Transverse colon (tissue), 4 donors: ENCODE measurements at places on chromosomes 13 and 19. TPM values are rescaled to one million over a fixed set of nuclear protein-coding genes. Genes with fewer than 3 reads are reported as not detected.

NBEA gene
- 15.2 TPM for total RNA-seq

GFY gene
- total RNA-seq, result not detected

IGFL1 gene
- total RNA-seq, result not detected

PDX1 gene
- total RNA-seq, result not detected

DNA sequence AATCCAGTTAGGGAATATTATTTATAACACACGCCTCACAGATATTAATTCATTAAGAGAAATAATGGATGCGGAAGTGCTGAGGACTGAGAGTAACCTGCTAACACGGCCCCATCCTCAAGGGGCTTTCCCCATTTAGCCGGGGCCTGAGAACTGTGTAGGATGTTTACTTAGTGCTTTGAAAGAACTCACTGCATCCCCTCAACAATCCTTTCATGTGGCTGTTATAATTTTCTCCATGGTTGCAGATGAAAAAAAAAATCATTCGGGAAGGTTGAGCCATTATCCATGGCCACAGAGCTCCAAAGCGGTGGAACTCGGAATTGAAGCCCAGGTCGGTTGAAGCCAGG, 98.2 kb downstream of the ING1 start:
- DNase-seq, result no peak

FAM83E gene
- total RNA-seq, result 128 TPM

DACH1 gene
- 3.1 TPM for total RNA-seq

DNA sequence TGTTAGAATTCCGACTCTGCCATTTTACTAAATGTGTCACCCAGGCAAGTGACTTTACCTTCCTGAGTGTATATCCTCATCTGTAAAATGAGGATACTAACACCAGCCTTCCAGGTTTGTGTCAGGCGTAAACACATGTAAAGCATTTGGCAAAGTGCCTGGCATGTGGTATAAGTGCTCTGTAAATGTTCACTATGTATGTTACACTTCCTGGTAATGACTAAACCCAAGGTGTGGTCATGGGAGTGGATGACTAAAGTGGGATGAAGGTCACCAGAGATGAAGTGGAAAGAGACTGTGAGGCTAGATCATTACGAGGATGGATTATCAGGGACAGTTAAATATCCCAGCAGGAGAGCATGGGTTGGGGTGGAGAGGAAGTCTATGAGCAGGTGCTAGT, 25.6 kb downstream of the DEDD2 start:
- peak; percentile 84 for DNase-seq

GRCh38 chr13:105918842-105919741, 616.4 kb downstream of the EFNB2 start:
- DNase-seq, result peak; percentile 80

DNA sequence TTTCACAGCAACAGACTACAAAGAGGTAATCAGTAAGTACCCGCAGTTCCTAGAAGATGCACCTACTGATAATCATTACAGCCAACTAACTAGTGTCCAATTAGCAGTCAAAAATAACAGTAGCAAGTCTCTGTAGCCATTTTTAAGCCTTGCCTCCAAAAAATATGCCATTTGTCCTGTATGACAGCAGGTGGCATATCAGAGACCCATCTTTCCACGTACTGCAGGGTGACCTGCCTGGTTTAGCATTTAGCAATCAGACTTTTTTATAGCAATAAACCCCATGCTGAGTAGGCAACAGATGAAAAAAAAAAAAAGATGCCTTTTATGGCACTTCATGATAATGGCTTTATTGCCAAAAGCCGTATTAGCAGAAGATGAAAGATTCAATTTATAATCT, 155.3 kb upstream of the LSM14A start:
- no peak for DNase-seq

DNA sequence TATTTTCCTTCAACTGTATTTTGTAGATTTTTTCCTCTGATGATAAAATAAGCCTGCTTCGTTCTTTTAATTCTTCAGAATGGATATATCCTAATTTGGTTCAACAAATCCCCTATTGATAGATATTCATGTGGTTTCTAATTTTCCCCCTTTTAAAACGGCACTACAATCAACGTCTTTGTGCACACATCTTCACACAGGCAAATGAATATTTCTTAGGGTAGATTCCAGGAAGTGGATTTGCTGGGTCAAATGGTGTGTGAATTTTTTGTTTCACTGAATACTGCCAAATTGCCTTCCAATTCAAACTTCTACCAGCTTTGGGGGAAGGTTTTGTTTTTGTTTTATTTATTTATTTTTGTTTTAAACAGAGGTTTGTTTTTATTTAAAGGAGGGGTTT, 287.2 kb downstream of the FOXO1 start:
- DNase-seq, result no peak

- no peak for DNase-seq
Observed at GRCh38 chr13:46097015-46097414, 7.8 kb downstream of the CPB2 start.

ZNF497 gene
- total RNA-seq, result 1.3 TPM

- DNase-seq, result no peak
Observed at GRCh38 chr13:22103046-22104027, 432.5 kb downstream of the FGF9 start.

GRCh38 chr19:46886546-46887239, 25.9 kb downstream of the ARHGAP35 start:
- no peak for DNase-seq

DNA sequence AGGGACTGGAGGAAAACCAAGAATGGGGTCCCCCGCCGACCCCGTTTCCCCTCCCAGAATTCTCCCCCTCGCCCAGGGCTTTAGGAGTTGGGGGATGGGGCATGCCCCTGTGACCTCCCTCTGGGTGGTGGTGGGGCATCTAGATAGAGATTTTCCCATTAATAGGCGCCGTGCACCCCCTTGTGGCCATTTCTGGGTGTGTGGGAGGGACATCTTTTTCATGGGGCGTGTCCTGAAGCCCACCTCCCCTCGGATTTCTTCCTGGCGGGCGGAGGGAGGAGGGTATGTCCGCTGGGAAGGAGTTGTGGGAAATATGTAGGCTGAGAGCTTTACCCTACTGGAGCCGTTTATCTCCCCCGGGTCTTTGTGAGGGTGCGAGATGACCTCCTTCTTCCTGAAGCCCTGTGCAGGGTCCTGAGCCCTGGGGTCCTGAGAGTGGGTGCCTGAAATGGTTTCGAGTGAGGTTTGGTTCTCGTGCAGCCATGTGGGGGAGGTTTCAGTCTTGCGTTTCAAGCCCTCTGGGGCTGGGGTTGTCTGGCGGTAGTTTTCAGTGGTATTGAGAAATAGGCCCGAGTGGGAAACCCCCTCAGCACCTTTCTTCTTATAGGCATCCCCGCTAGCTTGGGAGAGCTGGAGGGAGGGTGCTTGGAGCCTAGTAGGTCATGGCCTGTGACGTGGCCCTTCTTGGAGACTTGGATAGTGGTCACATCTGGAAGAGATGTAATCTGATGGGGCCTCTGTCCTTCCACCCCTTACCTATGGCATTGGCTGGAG, 1.0 kb downstream of the PRMT1 start:
- DNase-seq, result peak; percentile 78

DNA sequence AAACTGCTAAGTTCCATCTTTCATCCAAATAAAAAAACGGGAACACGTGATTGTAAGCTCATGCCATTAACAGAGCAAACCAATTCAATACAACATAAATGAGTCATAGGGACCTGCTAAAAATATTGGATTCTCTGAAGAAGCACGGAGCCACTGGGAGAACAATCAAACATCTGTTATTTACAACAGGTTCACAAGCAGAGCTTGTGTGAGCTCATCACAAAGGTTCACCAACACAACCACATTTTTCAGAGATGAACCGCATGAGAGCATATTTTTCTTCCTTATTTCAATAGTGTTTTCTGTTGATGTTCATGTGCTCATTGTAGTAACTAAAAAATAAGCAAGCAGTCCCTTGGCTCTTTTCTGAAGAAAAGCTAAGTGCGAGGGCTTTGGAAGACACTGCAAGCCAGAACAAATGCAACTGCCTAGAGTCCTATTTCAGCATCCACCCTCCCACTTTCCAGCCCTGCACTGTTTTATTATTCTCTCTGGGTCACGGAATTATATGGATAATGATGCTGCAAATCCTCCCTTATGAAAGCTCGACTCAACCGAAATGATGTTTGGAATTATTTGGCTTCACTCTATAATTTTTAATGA, 545.8 kb downstream of the LIG4 start:
- DNase-seq, result no peak

DNA sequence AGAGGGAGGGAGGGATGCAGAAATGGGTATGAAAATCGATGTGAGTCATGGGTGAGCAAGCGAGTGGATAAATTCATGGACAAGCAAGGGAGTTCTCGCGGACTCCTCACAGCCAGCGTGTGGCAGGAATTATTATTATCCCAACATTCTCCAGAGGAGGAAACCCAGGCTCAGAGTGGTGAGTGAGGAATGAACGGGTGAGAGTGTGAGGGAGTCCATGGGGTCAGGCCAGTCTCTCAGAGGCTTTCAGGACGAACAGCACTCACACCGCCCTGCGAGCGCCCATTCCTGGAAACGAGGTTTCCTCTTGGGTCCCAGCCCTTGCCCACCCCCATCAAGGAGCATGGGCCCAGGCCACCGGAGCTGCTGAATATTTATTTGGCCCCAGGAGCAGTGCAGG, 6.3 kb upstream of the DNAAF3 start:
- no peak for DNase-seq

DNA sequence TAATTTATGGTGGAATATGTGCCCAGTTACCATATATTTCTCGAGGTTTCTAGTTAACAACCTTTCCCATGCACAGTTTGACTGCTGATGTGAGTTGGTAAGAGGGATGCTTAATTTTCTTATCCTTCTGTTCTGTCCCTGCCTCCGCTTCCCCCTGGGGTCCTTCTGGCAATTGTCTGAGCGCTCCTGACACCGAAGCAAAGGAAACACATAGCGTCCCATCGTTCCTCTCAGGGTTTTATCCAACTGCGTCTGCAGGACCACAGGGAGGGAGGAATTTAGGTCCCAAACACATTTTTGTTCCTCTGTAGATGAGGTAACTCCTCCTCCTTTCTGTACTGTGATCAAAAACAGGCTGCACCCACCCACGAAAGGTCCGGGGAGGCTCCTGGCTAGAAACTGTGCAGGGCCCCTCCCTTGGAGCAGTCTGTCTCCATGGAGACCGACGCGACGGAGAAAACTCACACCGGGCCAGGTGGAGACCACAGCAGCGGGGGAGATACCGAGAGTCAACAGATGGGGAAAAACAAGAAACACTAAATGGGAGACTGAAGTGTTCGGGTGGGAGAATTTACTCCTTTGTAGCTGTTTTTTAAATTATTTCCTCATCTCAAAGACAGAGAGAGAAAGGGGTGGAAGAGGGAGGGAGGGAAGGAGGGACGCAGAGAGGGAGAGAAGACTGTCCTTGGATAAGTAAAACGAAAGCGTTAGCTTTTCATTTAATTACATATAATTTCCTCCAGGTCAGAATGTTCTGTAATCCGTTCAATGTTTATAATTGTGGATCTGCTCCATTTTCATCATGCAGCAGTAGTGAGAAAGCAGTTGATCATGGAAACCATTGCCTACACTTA, 191.8 kb upstream of the NBEA start:
- DNase-seq, result peak; percentile 13

ING1 gene
- 23.8 TPM for total RNA-seq

GRCh38 chr13:47117268-47117667, 220.4 kb upstream of the HTR2A start:
- no peak for DNase-seq

- DNase-seq, result no peak
Observed at GRCh38 chr13:80436571-80437169, 95.7 kb upstream of the SPRY2 start.

S1PR5 gene
- not detected for total RNA-seq

- no peak for DNase-seq
Observed at GRCh38 chr13:54536112-54536511, 1507.5 kb downstream of the OLFM4 start.

C13orf42 gene
- not detected for total RNA-seq

TMEM255B gene
- 17.7 TPM for total RNA-seq

DNA sequence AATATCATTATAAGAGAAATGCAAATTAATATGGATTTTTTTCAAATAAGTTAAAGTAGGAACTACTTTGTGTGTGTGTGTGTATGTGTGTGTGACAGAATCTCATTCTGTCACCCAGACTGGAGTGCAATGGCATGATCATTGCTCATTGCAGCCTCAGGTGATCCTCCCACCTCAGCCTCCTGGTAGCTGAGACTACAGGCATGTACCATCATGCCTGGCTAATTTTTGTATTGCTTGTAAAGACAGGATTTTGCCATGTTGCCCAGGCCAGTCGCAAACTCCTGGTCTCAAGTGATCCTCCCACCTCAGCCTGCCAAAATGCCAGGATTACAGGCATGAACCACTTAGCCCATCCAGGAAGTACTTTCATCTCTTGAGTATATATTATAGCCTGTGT, 3.2 kb upstream of the ERVV-2 start:
- DNase-seq, result no peak

DNA sequence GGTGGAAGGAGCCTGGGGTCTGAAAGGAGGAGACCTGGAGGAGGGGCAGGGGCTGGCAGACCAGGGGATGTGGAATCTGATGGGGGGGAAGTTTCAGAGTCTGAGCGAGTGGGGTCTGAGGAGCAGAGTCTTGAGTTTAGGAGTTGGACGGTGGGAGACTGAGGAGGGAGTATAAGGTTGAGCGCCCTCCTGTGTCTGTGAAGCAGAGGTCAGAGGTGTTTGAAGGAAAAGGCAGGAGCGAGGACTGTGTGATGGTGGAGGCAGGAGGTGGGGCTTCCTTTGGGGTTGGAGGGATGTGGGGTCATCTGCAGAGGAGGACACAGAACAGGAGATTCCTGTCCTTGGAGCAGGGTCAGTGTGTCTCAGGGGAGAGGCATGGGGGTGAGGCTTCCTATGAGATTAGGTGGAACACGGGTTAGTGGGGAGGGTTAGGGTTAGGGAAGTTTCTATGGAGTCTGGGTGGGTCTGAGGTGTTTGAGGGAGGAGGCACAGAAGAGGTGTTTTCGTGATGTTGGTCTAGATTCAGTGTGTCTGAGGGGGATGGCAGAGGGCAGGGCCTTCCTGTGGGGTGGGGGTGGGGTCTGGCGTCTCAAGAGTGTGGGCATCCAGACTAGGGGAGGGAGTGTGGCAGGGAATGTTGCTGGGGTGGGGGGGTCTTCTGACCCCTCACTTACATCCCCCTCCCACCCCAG, 8.3 kb downstream of the RYR1 start:
- DNase-seq, result no peak

GRCh38 chr13:40401911-40402776, 264.3 kb downstream of the FOXO1 start:
- DNase-seq, result peak; percentile 96
